Activated naive CD4-positive, alpha-beta T cell treated with anti-CD3 and anti-CD28 coated beads, Interleukin-2, amount 50 U/mL, for 72 hours (primary cell): ENCODE measurements at places on chromosomes 1 and 21.

GRCh38 chr21:38386967-38387366 is 111.3 kb downstream of the ERG start:
- DNase-seq = no peak

DNA sequence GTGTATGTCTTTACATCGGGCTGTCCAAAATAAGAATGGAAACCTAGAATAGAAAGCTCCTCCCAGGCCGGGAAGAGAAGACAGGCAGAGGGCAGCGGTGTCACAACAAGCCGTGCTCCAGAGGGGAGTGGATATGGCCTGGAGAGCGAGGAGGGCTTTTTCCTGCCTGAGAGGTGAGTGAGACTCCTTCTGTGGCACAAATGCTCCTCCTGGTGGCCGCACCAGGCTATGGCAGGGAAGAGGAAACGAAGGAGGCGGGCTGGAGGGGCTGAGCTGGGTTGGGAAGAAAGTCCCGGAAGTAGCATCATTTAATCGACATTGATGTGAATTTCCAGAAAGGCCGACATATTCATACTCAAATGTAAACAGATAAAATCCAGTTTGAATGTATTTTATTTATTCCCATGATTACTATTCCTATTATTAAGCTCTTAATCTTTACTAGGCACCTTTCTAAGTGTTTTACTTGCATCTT is 54.7 kb downstream of the MEF2D start:
- peak; percentile 84 for DNase-seq

- no peak for DNase-seq
These were observed 5.9 kb downstream of the BLACAT1 start for GRCh38 chr1:205449750-205450443.

- DNase-seq = no peak
These were observed 41.3 kb upstream of the DMBX1 start for GRCh38 chr1:46448109-46448911.

GRCh38 chr21:33088384-33088783 is 18.4 kb downstream of the OLIG1 start:
- DNase-seq = no peak

DNA sequence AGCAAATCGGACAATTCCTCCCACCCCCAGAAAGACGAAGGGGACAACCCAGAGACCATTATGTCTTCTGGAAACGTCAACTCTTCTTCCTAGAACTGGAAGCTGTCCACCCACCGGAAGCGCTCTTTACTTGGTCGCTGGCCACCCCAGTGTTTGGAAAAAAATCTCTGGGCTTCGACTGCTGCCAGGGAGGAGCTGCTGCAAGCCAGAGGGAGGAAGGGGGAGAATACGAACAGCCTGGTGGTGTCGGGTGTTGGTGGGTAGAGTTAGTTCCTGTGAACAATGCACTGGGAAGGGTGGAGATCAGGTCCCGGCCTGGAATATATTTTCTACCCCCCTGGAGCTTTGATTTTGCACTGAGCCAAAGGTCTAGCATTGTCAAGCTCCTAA is 3.2 kb downstream of the S1PR1 start:
- DNase-seq = no peak

DNA sequence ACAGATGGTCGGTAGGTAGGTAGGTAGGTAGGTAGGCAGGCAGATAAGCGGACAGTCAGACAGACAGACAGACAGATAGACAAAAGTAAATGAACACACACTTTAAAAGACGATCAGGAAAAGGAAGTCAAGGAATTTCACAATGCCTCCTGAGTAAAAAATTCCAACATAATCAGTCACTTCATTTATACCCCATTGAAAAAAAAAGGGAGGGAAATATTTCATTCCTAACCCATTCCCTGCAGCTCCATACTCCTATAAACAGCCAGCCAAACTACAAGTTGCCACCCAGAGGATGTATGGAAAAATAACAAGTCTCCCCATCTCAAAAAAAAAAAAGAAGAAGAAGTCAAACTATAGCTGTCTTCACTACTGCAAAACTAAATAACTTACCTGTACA is 43.4 kb downstream of the ZZZ3 start:
- no peak for DNase-seq

DNA sequence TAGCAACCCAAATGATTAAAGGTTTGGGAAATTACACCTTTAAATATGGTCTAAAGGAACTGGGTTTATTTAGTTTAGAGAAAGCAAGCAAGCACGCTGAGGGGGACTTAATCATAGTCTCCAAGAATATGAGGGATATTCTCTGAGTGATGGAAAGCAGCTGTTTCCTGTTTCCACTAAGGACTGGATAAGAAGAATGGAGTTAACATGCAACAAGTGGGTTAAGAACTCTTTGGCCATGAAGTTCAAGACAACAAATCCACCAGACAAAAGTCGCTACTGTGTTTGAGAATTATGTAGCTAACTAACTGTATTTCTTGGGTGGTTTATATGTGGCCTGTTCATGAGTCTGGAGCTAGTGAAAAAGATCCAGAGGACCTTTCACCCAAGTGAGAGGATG is 85.7 kb downstream of the TGFB2 start:
- DNase-seq = no peak

- no peak for DNase-seq
These were observed 36.3 kb upstream of the IL10 start for GRCh38 chr1:206808615-206809014.

GRCh38 chr1:185811073-185811709 is 77.0 kb downstream of the HMCN1 start:
- no peak for DNase-seq

- DNase-seq = no peak
These were observed 35.3 kb downstream of the HLX start for GRCh38 chr1:220914283-220915116.

GRCh38 chr1:39034114-39034654 is 8.0 kb downstream of the NDUFS5 start:
- no peak for DNase-seq

DNA sequence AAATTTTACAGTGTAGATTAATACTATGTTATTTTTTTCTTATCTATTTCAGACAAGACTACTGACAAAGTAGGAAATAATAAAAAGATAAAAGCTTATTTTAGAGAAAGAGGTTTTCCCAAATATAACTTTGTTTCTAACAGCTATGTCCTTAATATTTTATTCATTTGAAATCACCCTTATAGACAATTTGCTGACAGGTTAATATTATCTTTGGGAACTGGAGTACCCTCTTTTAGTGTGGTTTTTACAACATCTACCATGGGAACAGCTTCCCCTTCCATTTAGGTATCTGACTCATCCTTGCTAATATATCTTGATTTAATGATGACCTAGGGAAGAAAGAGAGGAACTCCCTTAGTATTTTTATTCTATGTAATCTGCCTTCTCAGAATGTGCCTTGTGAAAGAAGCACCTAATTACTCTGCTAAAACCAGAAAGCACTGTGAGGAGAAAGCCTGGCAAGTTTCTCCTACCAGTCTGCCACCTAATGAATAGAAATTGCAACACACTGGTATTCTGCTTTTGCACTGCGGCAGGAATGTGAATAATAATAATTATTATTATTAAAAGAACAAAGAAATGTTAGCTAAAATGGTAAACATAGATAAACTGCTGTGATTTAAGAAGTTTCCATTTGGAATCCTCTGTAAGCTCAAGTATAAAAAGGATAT is 192.8 kb downstream of the PDE4B start:
- no peak for DNase-seq

- no peak for DNase-seq
These were observed 57.9 kb upstream of the FMOD start for GRCh38 chr1:203408486-203409481.

DNA sequence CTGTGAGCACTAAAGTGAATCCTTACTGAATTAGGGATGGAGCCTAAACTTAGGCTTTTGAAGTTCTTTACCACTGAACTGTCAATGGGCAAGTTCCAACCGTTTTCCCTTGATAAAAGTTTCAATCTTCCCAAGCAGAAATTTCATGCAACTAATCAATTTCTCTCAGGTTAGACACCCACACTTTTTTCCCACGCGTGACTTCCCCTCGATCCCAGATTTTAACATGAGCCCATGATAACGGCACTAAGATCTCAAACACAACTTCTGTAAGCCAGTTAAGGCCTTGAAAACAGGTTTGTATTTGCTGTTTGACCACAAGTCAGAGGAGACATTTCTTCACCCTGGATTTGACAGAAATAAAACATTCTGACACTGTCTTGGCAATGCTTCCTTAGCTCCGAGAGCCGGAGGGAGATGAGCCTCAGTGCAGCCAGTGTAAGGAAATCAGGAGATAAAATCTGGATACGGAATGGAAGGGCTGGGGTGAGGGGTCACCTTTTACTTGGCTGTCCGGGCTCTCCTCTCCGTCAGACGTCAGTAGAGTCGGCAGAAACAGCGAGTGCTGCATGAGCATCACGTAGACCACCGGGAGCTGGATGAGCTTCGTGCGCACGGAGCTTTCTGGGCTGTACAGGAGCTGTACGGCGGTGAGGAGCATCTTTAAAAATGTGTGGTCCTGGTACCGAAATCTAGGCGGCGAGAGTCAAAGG is 39.7 kb downstream of the MRAP start:
- no peak for DNase-seq

- DNase-seq = no peak
These were observed 34.0 kb downstream of the BACH1 start for GRCh38 chr21:29332461-29333362.

GRCh38 chr1:37404711-37405110 is 69.7 kb upstream of the ZC3H12A start:
- no peak for DNase-seq

DNA sequence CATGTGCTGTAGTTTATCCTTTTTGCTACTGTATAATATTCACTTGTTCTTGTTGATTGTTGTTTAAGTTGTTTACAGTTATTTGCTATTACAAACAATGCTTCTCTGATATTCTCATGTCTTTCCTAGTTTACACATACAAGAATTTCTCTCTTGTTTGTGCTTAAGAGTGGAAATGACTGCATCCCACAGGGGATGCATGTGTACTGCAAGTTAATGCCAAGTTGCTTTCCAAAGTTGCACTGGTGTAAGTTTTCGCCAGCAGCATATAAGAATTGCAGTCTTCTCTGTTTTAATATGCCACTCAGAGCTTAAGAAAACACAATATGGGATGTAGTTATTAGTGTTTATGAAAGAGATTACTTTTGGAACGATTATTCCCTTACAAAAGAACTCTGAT is 97.7 kb downstream of the NEK7 start:
- no peak for DNase-seq

DNA sequence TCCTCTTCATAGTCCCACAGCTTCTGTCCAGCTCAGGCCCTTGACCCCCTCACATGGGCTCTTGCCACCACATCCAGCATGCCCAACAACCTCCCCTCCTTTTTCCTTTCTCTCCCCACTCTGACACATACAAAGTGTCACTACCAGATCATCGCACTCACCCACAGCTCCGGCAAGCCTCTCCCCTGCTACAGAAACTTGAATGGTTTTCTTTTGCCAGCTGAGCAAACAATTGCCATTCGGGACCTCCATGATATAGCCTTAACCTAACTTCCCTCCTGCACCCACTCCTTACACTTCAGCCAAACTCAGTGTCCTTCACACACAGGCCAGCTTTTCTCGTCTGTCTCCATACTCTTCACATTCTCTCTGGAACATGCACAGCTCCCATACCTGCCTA is 43.3 kb downstream of the MAB21L3 start:
- no peak for DNase-seq

- DNase-seq = no peak
These were observed 93.9 kb downstream of the KCTD3 start for GRCh38 chr1:215661033-215661432.

GRCh38 chr1:20344738-20345137 is 54.1 kb downstream of the VWA5B1 start:
- no peak for DNase-seq

DNA sequence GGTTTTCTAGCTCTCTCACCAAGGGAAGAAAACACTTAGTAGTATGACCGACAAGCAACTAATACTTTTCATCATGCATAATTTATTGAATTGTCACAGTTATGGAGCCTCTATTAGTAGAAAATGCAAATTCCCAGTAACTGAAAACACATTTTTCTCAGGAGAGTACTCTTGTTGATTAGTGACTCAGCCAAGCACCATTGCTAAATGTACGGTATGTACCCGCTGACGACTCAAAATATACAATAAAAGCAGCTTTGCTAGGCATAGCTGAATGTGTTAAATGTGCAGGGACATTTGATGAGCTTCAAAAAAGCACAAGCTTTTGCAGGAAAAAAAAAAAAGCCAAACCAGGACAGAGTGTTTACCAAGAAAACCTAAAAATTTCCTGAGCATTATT is 63.9 kb downstream of the WDR64 start:
- DNase-seq = no peak

DNA sequence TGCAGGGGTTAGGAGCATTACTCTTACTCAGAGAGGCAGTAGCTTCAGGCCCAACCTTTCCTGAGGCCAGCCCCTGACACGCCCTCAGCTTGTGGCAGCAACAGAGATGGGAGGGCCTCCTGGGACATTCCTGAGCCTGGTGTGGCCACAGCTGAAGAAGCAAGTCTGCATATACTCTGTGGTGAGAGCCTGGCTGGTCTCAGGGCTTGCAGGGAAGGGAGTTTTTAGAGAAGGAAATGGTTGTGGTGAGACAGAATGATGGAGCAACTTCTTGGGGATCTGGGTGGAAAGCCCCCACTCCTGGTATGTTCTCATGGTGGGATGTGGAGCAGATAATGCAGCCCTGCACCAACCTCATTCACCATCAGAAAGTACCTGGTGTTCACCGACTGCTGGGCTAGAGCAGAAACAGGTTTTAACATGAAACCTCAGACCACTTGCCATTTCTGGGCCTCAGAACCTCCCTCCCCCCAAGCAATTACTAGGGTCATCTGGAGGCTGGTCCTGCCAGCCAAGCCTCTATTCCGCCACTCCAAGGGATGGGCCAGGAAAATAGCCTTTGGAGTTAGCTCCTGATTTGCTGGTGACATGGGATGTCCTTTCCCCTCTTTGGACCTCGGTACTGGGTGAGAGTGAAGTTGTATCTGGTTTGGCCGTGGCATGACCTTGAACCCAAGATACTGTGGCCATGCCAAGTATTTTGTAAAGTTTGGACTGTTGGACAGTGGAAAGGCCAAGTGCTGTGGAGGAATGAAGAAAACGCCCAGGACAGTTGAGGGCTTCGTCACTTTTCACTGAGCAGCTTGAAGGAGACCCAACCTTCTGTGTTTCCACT is 28.1 kb upstream of the RNF19B start:
- DNase-seq = peak; percentile 45
